Stimulated activated CD4-positive, alpha-beta T cell treated with anti-CD3 and anti-CD28 coated beads, TNF-alpha, amount 100 ng/mL, for 1 hour (primary cell): ENCODE measurements at places on chromosomes 3 and 15.

DNA sequence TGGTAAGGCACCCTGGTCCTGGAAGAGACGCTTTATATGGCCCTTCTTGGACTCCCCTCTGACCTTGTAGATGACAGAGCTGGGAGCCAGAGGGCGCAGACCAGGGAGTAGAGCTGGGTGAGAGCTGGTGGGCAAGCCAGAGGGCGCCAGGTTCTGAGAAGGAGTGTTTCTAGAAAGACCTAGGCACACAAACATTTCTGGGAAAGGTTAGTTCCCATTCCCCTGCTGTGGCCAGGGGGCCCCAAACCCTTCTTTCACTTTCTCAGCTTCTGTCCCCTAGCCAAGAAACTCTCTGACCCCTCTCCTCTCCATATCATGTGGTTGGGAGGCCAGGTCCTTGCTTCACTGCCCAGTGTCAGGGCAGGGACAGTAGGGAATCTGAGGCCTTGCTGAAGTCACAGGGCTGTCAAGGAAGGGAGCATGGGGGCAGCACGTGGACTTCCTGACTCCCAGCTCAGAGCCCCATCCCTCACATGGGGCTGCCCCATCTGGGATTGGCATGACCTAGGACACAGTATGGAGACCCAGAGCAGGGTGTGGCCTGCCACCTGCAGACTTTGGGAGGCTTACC lies 3.6 kb downstream of the HEMK1 start:
- DNase-seq = peak; percentile 35

DNA sequence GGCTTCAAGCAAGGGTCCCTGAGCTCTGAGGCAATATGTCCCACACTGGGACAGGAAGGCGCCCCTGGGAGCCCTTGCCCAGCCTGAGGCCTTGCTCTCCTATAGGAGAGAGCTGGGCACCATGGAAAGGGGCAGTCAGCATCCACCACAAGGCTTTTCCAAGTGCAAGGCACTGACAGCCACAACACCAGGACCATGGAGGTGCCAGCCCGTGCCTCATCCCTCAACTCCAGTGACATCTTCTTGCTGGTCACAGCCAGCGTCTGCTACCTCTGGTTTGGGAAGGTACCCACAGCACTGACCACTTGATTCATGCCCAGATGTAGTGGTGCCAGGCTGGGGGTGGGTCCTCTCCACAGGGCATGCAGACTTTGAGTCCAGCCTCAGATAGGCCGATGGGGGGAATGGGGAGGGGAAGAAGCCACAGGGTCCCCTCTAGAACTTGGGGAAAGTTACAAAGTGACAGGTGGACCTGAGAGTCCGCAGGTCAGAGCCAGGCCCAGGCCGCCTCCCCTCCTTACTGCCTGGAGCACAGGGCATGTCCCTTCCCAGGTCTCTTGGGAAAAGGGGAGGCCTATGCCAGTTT lies 11.8 kb downstream of the VILL start:
- DNase-seq = no peak

GRCh38 chr15:52082197-52083036 lies 30.2 kb downstream of the BCL2L10 start:
- DNase-seq = no peak

- DNase-seq = no peak
Observed at GRCh38 chr15:78702609-78703333, 61.8 kb upstream of the CHRNB4 start.

GRCh38 chr15:57827021-57827420 lies 120.5 kb downstream of the POLR2M start:
- no peak for DNase-seq

GRCh38 chr15:42063122-42063848 lies 31.1 kb downstream of the PLA2G4D start:
- DNase-seq = no peak

DNA sequence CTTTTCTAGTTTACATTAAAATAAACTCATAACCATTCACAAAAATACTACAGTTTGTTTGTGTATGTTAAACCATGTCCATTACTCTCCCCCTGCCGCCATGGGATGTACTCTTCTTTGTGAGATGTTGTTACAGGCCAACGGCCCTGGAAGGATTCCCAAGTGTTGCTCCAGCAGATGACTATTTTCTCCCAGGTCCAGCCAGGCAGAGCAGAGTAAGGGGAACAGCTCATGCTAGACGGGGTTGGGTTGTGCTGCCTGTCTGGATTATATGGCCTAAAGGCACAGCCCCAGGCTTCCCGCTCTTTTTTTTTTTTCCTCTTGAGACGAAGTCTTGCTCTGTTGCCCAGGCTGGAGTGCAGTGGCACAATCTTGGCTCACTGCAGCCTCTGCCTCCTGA lies 24.5 kb upstream of the SLCO2A1 start:
- DNase-seq = no peak

DNA sequence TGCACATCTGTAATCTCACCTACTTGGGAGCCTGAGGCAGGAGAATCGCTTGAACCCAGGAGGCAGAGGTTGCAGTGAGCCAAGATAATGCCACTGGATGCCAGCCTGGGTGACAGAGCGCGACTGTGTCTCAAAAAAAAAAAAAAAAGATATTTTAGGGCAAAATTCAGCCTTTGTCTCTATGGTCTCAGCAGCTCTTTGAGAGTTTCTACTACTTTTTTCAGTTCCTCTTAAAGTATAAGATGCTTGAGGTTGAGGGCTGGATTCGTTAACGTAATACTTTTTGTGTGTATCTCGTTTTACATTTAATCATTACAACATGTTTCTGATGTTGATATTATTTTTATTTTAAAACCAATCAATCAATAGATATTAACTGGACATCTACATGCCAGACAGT lies 381.2 kb upstream of the TBL1XR1 start:
- DNase-seq = no peak

DNA sequence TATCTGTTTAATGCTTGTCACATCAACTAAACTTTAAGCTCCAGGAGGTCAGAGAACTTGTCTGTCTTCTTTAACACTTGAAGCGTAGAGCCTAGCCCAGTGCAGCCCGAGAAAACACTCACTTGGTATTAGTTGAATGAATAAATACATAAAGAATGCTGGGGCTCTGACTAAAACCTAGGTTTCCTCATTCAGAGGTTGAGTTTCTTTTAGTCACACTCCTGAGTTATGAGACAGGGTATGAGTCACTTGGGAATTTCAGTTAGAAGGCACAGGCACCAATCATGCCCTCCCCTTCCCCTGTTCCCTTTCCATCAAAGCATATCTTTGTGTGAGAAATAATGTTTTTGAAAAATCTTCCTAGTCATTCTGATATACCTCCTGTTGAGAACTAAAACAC lies 589.8 kb upstream of the DPPA4 start:
- DNase-seq = no peak

DNA sequence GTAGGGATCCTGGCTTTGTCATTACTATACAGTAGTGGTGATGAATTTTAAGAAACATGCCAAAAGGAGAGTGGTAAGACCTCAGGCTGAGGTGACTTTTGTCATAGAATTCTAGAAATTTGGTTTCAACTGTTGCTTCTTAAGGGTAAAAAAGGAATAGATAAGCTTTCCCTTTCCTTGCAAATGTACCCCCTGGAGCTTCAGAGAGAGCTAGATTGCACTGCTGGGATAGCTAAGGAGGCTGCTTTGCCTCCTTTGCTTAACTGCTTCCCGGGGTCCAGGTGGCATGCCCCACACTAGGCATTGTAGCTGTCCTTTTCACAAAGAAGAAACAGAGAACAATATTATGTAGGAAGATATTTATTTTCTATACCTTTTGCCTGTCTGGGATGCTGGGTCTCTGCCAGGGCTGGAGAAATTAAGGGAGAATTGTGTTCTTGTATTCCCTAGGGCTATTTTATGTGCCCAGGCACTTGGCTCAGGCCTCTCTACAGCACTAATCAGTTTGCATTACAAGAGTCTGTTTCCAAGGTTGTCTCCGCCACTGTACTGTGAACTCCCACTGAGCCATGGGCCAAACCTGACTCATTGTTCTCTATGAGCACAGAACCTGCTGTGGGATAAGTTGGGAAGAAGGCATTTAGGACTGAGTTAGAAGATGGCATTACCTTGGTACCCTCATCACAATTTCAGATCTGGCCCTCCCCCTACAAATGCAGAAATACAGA lies 460.0 kb downstream of the PDCD6IP start:
- no peak for DNase-seq

DNA sequence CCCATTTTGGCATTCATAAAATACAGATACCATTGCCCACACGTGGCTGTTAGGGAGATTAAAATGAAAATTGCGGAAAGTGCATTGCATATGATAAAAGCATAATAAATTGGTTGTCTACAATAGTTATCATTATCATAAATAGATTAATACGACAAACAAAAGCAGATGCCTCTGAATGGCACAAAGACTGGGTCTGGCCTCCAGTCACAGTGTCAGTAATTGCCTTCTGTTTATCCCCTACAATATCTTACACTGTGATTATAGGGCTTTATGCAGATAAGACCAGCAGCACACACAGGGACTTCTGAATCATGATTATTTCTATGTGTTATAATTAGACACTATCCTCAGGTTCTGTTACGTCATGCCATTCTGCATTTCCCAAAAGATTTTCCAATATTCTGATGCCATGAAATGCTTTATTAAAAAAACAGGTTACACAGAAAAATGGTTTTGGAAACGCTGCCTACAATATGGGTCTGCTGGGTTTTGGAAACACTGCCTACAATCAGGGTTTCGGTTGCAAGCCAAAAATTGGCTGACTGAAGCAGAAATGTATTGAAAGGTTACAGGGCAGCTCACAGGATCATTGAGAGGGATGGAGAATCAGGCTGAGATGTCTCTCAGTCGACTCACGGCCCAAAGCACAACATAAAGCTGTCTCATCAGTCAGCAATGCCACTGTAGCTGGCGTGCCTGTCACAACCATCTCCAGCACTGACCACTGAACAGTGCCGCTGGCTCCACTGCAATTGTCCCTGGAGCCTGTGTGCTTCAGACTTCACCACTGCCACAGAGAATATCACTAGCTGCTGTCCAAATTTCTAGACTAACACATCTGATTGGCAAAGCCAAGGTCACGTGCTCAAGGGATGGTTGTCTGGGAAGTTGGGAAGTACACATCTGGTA lies 248.1 kb downstream of the ERC2 start:
- no peak for DNase-seq

DNA sequence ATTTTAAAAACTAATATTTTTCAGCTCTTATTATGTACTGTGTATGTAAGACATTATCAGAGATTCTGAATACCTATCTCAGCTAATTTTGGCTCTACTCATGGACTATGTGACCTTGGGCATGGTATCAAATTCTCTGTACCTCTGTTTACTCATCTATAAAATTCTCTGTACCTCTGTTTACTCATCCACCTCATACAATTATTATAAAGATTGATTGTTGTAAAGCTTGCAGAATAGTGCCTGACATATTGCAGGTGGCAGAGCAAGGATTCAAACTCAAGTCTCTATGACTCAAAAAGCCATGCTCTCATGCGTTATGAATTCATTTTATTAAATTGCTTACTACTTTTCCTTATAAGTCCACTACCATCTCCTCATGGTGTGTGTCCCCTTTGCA lies 151.9 kb upstream of the ARL6 start:
- DNase-seq = no peak

GRCh38 chr15:90412356-90413194 lies 24.5 kb downstream of the IQGAP1 start:
- no peak for DNase-seq
